ENCODE measurements at places on chromosomes 4 and X. TPM values are rescaled to one million over a fixed set of nuclear protein-coding genes. Genes with fewer than 3 reads are reported as not detected.

The SPANXA2 gene
- polyA plus RNA-seq: not detected

- no peak for DNase-seq
These were observed 45.2 kb downstream of the FHDC1 start for GRCh38 chr4:152981278-152981677.

DNA sequence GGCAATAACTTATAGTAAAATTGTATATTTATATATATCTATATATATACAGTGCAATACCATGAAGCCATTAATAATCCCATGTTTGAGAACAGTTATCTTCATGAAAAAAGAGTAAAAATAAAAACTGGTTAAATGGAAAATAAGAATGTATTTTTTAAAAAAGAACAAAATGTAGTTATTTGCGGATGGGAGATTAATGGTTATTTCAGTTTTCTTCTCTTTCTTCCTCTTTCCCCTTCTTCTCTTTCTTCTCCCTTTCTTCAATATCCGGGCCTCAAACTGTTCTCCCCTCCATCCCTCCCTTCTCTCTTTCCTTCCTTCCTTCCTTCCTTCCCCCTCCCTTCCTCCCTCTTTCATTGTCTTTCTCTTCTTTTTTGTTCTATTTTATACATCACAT, 1301.7 kb upstream of the IGFBP7 start:
- no peak for DNase-seq

The IL1RAPL1 gene
- 3.1 TPM for polyA plus RNA-seq

GRCh38 chr4:2066571-2067445, 7.7 kb downstream of the NAT8L start:
- DNase-seq: no peak

DNA sequence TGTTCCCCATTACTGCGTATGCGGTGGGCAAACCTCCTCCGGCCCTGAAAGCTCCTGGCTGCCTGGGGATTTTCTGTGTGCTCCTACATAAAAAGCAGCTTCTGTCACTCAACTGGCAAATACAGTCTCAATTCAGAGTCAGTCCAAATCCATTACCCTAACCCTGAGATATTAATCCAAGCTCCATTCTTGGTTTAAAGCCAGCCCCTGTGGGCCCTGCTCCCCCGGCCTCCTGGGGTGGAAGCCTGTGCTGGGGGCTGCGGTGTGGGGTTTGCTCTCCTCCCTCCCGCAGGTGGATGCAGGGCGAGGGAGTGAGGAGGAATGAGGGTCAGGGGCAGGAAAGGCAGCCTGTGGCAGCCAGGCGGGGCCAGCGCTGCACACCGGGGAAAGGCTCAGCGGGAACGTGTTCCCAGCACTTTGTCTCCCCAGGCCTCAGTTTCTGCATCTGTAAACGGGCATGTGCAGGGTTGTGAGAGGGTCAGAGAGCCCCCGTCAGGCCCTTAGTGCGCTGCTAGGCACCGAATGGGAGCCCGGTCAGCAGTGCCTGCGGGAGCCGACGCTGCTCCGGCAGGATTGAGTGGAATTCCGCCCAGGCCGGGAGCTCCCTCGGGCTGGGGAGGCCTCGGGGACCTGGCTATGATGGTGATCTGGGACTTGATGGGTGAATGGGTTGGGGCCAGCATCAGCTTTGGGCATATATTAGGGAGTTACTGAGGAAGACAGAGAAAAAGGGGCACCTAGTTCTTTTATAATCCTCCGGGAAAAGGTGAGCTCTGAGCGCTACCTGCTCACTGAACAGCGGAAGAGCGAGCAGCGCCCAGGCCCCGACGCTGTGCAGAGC, 6.3 kb upstream of the RGS12 start:
- no peak for DNase-seq

GRCh38 chr4:128571747-128572146, 237.8 kb upstream of the JADE1 start:
- no peak for DNase-seq

DNA sequence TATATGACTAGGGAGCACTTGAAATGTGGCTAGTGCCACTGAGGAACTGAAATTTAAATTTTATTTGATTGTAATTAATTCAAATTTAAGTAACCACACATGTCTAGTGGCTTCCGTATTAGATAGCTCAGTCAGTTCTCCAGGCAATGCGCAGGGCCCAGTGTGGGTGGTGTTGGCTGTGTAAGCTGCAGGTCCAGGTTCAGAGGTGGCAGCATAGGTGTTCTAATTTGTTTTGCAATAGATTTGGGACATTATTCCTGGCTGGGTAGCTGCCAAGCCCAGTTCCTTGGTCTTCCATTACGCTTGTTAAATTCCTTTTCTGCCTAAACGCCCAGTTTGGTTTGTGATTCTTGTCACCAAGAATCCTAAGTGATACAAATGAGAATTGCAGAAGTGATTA, 79.5 kb downstream of the FAM184B start:
- DNase-seq: no peak

DNA sequence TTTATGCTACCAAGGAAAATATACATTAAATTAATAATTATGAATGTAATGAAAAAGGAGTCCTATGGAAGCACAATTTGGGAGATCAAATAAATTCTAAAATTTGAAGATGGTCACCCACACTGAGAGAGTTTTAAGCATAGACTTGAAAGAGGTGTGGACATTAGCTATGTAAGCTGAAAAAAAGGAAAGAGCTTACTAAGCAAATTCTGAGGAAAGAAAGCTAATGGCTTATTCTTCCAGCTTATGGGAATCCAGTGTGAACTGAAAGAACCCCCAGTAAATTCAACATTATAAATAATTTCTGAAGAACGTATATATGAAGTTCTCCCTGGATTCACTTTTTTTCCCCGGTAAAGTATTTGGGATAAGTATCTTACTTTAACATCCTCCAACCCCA, 78.2 kb upstream of the GUCY1A1 start:
- no peak for DNase-seq

- no peak for DNase-seq
These were observed 107.8 kb downstream of the EFNB1 start for GRCh38 chrX:68936608-68937007.

The CSAG3 gene
- polyA plus RNA-seq: not detected

The UCP1 gene
- polyA plus RNA-seq: 0.30 TPM

- DNase-seq: no peak
These were observed 17.8 kb downstream of the ZCCHC4 start for GRCh38 chr4:25330335-25330734.

GRCh38 chr4:148808416-148808815, 366.2 kb upstream of the NR3C2 start:
- no peak for DNase-seq

The CENPVL2 gene
- 0.23 TPM for polyA plus RNA-seq

DNA sequence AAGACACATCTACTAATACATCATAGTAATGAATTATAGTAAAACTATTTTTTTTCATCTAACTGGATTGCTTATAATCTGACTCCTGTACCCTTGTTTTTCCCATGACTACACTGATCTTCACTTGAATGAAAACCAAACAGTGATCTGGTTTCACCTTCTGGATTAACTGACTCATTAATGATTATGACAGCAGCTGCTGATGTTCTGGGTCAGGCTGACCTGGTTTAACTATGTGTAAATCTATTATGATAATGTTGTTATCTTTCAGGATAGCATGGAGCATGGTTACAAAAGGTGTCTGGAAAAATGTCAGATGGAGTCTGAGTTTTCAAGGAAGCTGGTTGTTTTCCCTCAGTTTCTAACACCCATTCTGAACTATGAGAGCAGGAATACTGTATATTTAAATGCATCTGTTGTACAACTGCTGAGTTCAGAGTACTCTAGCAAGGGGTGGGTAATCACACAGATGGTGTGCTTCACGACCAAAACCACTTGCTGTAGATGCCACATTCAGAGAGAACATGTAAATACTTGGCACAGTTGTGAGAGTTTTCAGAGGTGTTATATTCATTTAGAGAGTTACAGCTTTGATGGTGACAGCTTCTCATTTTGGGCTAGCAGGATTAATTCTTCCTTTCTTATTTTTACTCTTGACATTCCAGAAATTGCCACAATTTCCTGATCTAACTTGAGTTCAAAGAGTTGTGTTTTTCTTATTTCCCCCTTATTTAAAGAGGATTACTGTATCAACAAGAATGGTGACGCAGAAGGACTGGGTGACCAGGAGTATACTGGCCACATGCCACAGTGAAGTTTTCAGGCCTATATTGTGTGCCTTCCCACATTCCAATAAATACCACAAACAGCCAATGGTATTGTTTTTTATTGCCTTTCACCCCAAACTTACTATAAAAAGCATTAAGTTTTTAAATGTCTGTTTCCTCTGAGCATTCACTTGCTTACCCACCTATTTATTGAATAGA, 249.7 kb upstream of the TET2 start:
- no peak for DNase-seq

- no peak for DNase-seq
These were observed 635.9 kb upstream of the FRG1 start for GRCh38 chr4:189304809-189305208.

DNA sequence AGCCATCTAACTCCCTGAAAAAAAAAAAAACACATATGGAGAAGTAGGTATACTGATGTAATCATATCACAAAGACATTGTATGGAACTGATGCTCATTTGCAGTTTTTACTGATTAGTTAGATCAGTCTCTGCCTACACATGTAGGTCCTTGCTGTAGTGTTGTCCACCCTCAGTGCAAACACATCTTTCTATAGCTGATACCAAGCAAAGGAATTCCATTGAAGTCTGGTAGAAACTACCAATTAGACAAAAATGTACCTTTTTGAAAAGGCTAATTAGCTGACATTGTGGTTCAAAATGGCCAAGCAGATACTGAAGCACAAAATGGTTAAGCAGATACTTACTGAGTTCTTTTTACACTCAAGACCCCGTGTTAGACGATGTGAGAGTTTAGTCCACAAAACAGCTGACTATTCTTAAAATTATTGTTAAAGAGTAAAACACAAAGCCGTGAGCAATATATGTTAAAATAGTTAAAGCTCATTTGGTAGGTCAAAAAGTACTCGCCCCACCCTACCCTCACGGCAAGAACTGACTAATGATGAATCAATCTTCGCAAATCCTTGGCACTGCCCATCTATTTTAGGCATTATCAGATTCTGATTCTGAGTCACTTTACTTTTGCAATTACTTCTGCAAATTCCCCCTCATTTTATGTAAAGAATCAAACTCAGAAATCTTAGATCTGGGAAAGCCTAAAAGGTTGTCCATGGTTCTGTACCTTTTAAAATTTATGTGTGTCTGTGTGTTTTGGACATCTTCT, 40.4 kb downstream of the COL4A6 start:
- DNase-seq: no peak

DNA sequence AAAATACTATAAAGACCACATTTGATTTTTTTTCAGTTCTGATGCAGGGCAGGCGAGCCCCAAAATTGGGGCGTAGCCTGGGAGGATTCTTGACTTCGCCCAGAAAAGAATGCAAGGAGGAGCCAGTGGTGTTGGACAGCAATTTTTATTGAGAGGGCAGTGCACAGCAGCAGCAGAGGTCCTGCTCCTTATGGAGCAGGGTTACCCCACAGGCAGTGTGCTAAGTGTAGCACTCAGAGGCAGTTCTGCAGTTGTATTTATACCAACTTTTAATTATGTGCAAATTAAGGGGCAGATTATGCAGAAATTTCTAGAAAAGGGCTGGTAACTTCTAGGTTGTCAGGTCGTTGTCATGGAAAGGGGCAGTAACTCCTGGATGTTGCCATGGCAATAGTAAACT, 69.9 kb downstream of the GASK1B start:
- no peak for DNase-seq

GRCh38 chrX:2486476-2487133, 14.2 kb downstream of the DHRSX start:
- DNase-seq: no peak

GRCh38 chr4:118224243-118224829, 128.5 kb downstream of the PRSS12 start:
- DNase-seq: peak; percentile 27

DNA sequence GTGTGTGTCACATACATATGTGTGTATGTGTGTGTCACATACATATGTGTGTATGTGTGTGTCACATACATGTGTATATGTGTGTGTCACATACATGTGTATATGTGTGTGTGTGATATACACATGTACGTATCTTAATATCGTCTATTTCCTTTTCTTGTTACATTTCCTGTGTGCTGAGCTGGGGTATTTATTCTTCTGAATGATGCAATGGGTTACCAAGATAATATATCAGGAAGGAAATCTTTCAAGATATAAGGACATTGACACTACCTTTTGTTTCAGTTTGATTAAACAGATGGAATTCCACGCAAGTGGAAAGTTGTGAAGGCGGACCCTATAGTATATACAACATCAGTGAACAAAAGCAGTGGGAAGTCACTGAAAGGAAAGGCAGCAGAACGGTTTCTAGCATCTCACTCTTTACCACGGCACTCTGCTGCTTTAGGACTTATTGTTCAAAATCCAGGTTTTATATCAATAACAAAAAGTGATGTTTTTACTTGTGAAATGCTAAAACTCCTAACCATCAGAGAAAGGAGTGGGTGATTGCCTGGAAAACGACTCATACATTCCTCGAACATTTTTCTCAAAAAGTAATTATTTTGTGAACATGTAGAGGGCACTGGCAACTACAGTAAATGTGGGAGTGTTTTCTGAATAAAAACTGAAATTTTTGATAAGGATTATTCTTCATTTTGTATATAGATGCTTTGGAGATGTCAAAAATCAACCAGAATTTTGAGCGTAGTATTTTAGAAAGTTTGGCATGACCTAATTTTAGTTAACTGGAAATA, 43.1 kb upstream of the IL21 start:
- DNase-seq: no peak

The MAGEA1 gene
- not detected for polyA plus RNA-seq

DNA sequence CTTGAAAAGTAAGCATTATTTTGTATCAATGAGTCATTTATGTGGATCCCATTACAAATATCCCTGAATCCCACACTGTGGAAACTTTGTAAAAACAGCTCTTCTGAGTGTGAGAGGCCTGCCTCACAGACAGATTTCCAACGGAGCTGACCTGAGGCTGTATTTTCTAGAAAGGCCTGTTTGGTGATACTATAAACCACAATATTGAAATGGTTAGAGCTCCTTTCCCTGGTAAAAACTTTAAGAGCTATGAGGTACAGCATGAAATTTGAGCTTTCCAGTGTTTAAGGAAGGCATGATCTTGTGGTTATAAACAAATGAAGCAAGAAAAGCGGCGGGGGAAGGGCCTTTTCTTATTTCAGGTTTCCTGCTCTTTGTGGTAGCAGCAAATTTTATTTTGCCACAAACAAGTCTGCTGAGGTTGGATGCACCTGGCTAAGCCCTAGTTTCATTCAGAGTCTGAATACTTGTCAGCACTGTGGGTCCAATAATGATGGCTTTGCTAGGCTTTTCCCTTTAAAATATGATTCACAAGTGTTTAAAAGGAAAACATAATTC, 86.8 kb upstream of the ETNPPL start:
- DNase-seq: no peak

DNA sequence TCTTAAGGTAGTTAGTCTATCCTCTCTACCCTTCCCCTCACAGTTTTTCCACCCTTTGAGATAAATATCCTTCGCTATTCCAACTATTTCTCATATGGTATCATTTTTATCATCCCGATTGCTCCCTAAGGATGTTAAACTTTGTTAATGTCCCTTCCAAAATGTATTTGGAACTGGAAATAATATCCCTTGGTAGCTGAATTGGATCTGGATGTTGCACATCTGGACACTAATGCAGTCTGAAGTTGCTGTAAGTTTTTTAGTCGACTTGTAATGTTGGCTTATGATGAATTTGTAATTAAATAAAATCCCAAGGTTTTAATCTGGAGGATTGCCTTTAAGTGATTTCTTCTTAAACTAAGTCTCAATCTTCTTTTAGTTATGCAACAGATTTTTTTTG, 22.5 kb downstream of the XIAP start:
- no peak for DNase-seq

- no peak for DNase-seq
These were observed 34.7 kb upstream of the NEUROG2 start for GRCh38 chr4:112550728-112551127.

Data from right renal pelvis (tissue), 4 donors.